ENCODE measurements at places on chromosomes 12 and 14. TPM values are rescaled to one million over a fixed set of nuclear protein-coding genes. Genes with fewer than 3 reads are reported as not detected.

CYP46A1 gene
- total RNA-seq, result 0.25 TPM

ALX1 gene
- total RNA-seq, result 4.5 TPM

SPRING1 gene
- 30.5 TPM for total RNA-seq

NFE2 gene
- not detected for total RNA-seq
